ENCODE measurements at places on chromosomes 1 and 21.

- no peak for DNase-seq
These were observed 52.2 kb downstream of the FHAD1 start for GRCh38 chr1:15299179-15299578.

DNA sequence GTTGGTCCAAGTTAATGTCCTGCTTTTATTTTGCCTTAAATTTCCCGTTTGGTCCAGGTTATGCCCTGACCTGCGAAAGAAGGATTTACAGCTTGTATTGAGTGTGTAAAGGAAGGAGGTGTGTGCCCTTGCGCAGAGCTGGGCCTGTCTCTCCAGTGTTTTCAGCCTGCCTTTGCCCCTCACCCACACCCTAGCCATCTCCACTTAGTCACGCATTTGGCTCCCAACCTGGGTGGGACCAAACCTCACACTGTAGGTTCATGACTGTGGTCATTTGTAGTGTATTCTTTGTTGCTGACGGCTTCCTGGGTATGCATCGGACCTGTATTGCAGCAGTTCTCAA is 572 bp upstream of the SRSF10 start:
- peak; percentile 79 for DNase-seq

GRCh38 chr1:103945774-103946173 is 196.1 kb downstream of the AMY1C start:
- DNase-seq = no peak

DNA sequence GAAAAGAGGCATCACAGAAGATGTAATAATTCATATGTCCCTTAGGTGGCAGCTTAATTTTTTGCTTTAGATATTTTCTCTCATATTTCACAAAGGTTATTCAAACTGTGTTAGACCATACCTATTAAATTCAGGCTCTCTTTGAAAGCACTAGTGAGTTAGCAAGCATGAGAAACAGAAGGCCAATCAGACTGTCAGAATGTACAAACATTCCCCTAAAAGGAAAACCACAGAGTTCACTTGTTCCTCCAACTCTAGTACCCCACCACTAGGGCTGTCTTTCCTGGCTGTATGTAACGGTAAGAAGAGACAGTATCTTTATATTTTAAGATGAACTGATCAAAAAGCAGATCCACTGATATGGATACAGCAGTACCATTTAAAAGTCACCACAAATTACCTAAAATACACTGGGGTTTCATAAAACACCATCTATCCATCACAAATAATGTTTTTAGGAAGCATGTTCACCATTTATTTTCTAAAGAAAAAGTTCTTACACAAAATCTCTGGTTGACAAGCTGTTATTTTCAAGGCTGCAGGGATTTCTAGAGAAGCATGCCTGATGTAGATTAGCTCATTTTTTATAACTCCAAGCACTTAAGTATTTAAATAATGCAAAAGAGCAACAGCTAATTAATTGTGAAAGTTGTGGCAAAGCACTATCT is 1.8 kb downstream of the ARPC5 start:
- no peak for DNase-seq

- DNase-seq = no peak
These were observed at the start of gene FCER1G for GRCh38 chr1:161215076-161215475. FCER1G (plus strand) TSS chr1:161215295; CDS start chr1:161215322, 27 bp downstream.

GRCh38 chr21:42285569-42286245 is 29.5 kb downstream of the TFF3 start:
- DNase-seq = no peak

- no peak for DNase-seq
These were observed 31.6 kb downstream of the TTLL7 start for GRCh38 chr1:83967336-83967735.

DNA sequence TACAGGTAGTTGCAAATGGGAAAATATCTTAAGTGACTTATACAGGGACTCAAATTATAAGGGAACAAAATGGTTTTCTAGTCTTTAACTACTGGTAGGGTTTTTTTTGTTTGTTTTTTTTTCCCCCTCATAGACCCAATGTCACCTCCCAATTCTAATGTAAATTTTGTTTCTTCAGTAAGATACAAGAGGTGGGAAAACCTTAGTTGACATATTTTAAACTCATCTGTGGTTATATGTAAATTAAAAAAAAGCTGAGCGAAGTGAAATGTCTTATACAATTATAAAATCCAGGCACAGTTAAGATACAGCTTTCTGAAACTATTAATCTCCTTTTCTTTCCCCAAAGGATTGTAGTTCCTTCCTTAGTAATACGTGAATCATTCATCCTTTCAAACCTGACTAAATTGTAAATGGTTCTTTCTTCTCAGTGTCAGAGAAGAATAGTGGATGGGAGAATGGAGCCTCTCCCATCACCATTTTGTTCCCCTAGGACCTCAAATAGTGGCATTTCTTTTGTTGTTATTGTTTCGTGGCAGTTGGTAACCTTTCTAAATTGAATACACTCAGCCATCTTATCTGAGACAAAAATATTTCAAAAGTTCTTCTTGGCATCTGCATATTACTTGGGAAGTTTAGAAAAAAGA is 11.2 kb downstream of the TSEN15 start:
- DNase-seq = no peak

DNA sequence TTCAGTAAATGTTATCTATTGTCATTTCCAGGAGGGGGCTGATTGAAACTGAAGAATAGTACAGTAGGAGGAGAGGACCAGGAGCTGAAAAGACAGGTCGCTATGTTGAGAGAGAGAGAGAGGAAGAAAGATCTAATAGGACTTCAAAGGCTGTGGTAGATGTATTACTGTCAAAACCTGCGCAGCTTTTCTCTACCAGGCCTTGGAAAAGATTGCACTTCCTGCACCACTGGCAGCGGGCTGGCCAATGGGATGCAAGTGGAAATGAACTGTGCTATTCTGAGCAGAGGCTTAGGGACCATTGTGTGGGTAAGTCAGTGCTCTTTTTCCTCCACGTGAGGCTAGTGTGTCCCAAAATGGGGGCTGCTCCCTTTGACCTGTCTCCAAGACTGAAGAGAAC is 47.1 kb downstream of the MDM4 start:
- DNase-seq = no peak

DNA sequence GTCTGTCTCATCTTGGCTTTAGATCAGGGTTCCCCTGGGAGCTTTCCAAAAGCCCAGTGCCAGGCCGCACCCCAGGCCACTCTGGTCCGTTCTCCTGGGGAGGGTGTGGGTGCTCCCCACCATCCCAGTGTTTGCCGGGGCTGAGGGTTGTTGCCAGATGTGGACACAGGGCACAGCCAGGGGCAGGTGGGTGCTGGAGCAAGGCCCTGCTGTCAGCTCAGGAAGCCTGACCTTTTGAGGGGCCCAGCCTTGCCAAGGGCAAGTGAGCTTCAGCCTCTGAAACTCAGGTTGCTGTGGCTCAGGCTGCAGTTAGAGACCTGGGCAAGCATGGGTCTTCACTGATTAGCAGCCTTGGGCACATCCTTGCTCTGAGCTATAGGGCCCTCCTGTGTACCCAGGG is 22.8 kb upstream of the ZBTB21 start:
- no peak for DNase-seq

DNA sequence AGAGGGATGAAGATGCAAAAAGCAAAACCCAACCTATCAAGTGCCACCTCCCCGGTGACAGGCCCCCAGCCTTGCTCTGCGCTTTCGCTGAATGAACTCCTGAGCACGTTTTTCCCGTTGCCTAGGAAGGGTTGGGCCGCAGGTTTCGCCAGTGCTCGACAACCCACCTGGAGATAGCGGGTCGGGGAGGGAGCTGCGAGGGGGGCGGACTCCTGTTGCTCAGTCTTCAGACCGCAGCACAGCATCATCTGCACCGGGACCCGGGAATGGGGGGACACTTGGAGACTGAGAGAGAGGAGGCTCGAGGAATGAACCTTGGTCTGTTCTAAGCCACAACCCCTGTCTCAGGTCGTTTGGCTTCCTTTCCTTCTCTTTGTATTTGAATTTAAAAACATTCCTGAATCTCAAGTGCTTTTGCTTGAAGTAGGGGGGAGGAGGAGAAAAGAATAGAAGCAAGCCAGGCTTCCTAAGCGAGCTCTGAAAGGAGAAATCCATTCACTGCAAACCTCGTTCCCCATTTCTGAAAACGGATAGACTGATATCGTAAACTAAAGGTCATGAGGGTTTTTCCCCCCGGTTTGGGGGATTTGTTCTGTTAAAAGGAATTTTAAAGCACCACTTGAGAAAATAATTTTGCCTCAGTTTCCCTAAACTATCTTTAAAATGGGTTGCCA is 1.2 kb downstream of the AK5 start:
- DNase-seq = peak; percentile 16

DNA sequence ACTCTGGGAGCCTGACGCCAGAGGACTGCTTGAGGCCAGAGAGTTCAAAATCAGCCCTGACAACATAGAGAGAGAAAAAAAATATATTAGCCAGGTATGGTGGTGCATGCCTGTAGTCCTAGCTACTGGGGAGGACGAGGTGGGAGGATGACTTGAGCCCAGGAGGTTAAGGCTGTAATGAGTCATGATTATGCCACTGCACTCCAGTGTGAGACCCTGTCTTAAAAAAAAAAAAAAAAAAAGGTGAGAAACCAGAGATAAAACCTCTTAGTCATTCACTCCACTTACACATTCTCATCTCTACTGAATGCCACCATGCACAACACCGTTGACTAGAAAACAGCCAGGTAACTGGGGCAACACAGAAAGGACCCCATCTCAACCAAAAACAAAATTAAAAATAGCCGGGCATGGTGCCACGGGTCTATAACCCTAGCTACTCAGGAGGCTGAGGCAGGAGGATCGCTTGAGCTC is 178.1 kb downstream of the SLC45A1 start:
- DNase-seq = peak; percentile 38

GRCh38 chr1:57713501-57713900 is 289.6 kb upstream of the DAB1 start:
- no peak for DNase-seq

- DNase-seq = peak; percentile 54
These were observed 25.6 kb downstream of the LDLRAP1 start for GRCh38 chr1:25568834-25569596.

DNA sequence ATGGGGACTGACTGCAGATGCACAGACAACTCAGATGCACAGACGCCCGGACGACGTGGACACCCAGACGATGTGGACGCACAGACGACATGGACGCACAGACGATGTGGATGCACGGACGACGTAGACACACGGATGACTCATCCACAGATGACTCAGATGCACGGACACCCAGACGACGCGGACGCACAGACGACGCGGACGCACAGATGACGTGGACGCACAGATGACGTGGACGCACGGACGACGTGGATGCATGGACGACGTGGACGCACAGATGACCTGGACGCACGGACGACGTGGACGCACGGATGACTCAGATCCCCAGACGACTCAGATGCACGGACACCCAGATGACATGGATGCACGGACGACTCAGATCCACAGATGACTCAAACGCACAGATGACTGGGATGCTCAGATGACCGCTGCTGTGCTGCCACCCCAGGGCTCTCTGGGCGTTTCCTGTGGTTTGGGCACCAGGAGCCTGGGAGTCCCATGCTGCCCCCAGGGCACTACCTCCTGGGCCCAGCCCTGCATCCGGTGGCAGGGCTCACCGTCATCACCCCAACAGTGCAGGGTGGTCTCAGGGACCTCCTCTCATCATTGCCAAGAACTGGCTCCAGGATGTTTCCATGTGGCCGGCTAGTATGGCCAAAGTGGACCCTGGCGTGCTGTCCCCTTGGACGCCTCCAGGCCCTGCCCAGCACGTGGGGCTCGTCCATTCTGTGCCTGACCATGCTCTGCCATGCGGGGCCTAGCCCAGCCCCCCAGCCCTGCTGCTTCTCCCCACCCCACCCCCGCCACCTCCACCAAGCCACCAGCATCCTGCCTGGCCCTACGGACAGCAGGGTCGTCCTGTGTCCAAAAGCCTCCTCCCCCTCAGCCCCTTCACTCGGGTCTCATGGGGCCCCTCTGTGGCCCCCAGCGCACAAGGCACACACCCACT is 14.0 kb downstream of the FAAP20 start:
- no peak for DNase-seq

DNA sequence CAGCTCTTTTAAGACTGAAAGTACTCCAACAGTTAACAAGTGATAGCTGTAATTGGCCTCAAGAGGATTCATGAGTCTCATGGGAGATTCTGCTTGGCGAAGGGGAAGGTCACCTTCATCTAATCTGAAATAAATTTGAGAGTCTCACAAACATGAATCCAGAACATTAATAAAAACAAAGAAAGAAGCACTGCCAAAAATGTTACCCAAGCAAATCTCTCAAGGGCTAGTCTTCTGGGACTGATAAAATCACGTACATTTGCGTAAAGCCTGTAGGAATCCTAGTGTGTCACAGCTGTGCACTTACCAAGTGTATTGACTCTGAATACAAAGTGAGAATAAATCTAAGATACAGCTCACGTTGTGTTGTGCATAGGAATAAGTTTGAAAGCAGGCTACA is 21.2 kb upstream of the NUF2 start:
- no peak for DNase-seq

DNA sequence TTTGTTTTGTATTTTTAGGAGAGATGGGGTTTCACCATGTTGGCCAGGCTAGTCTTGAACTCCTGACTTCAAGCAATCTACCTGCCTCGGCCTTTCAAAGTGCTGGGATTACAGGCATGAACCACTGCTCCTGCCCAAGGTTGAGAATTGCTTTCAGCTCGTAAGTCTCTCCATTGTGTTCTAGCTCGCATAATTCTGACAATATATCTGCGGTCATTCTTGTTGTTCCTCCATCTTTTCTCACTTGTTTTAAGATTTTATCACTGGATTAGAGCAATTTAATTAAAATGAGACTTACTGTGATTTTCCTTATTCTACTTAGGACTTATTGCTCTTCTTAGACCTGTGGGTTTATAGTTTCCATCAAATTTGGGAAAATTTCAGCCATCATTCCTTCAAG is 102.9 kb downstream of the AHCTF1 start:
- DNase-seq = no peak
